ENCODE measurements at places on chromosomes 6 and 20.

DNA sequence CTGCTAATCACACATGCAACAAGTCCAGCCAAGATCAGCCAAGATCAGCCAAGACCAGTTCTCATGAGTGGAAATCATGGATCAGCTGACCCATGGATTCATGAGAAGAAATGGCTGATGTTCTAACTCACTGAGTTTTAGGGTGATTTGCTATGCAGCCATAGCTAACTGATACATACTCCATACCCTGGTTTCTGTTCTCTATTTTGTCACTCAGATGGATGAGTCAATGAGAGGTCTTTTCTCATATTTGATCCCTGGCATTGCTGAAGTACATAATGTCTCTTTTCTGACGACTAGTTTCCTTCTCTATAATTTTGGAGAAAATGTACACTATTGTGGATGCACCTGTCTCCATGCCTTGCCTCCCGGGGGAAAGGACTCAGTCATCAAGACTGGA is 118.4 kb upstream of the LY86 start:
- DNase-seq, result no peak

- DNase-seq, result no peak
Measured at GRCh38 chr6:154958469-154958868, 36.6 kb upstream of the TIAM2 start.

DNA sequence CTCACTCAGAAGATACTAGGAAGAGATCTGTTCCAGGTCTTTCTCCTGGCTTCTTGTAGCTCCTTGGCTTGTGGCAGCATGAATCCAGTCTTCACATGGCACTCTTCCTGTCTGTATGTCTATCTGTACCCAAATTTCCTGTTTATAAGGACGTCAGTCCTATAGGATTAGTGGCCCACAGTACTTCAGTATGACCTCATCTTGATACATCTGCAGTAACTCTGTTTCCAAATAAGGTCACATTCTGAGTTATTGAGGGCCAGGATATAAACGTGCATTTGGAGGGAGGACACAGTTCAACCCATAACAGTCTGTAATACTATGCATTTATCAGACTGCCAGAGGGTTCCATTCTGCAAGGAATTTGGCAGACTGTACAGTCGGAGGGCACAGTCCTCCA is 57.6 kb upstream of the DYNLRB1 start:
- DNase-seq, result no peak

GRCh38 chr6:100946021-100946540 is 65.0 kb upstream of the ASCC3 start:
- no peak for DNase-seq

Data from activated CD4-positive, alpha-beta T cell treated with anti-CD3 and anti-CD28 coated beads for 24 hours (primary cell).